ENCODE measurements at places on chromosomes 12 and 14. TPM values are rescaled to one million over a fixed set of nuclear protein-coding genes. Genes with fewer than 3 reads are reported as not detected.

- no peak for DNase-seq
These were observed 12.5 kb downstream of the LIN7A start for GRCh38 chr12:80925237-80925636.

DNA sequence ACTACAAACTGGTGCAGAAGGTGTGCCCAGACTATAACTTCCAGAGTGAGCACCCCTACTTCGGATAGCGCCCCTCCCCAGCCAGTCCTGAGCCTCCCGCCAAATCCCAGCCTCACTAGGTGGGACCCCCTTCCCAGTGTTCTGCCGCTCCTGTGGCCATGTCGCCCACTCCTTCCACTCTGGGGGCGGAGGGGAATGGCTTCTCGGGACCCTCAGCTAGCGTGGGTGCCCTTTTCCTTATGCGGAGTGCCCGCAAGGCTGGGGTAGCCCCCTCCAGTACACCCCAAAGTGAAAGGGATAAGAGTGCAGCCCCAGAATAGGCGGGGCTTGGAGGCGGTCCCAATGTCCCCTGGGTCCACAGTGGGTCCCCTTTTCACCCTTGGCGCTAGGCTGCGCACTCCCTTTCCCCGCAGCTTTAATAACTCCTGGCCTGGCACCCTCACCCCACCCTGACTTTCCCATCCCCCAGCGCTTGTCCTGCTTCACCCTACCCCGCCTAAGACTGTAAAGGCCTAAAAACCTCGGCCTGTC lies 3.8 kb upstream of the SHMT2 start:
- no peak for DNase-seq

The CDC42BPB gene
- total RNA-seq, result 215 TPM

DNA sequence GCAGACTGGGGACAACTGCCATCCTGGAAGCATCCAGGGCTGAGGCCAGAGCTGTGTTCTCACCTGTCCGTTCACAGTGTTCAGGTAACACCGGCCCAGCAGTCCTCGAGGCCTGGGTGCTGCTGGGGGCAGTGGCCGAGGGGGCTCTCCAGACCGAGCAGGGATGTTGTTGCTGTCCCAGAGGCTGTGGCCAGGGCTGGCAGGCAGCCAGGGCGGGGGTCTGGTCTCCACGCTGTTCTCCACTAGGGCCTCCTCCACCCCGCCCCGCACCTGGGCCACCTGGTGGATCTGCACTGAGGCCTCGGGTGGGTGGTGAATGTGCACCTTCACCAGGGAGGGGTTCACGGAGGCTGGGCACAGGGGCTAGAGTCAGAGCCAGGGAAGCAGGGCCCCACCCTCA lies 57.4 kb downstream of the ISCA2 start:
- DNase-seq, result no peak
